Fibroblast of mammary gland (primary cell): ENCODE measurements at places on chromosomes 7 and 10.

GRCh38 chr7:50475340-50475739, 25.2 kb upstream of the FIGNL1 start:
- DNase-seq = no peak

GRCh38 chr10:60896033-60896432, 48.0 kb downstream of the RHOBTB1 start:
- DNase-seq = peak; percentile 9

- no peak for DNase-seq
These were observed 108.3 kb downstream of the NKX6-2 start for GRCh38 chr10:132677473-132678227.

DNA sequence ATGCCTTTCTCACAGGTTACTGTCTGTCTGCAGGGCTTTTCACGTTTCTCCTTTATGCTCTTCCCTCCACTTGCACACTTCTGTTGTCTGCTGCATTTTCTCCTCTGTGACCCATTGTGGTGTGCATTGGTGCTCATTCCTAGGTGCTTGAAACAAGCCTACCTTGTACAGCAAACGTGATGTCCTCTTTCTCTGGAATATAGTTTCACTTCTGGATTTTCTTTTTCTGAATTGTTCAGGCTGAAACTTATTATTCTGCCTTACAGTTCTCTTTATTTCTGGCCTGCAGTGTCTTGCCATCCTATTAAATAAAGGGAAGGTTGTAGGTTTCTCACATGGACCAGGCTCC, 128.8 kb upstream of the SAMD8 start:
- no peak for DNase-seq

- peak; percentile 64 for DNase-seq
These were observed 11.8 kb downstream of the ZAN start for GRCh38 chr7:100745184-100745583.

DNA sequence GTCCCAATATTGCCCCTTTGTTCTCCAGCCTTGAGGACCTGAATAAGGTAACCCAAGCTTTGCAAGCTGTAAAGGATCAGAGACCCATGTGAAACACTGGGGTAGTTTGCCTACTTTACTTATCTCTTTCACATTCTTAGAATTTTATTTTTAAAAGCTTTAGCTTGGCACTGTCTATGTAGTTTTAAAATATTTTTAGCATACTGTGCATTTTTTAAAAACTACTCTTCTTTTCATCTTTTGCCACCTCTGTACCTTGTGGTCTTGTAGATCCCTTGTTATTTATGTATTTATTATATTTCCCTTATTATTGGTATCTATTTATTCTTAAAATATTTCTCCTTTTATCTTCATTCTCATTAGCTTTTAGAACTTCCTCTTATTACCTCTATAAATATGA, 12.0 kb upstream of the PTPRZ1 start:
- DNase-seq = no peak

- peak; percentile 28 for DNase-seq
These were observed 479.8 kb upstream of the SEMA3A start for GRCh38 chr7:84674236-84674913.

DNA sequence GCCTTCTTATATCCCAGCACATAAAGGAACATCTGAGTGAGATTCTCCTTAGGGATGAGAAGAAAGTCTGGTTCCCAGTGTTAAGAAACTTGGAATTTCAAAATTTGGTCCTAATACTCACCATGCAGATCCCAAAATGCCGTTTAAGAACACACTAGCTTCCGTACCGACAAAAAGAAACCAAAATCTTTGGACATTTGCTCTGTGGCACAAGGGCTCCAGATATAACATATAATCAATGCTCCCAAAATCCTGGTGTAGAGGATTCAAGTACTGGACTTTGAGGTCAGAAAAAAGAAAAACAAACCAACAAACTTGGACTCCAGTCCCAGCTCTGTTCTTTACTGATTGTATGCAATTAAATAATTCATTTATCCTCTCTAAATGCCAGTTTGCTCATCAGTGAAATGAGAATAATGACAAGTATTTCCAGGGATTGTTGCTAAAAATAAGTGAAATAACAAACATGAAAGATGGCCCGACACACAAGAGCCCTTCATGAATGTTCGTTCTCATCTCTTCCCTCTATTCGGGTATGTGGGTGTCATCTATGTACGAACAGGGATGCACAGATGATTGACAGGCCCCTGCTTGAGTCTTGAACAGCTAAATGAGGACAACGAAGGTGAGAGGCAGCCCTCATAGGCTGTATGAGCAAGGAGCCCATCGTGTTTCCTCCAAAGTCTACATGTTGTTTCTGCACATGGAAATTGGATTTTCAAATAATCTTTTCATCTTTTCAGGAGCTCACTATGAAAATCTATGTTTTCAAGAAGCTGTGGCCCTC, 48.6 kb upstream of the NEBL start:
- no peak for DNase-seq

GRCh38 chr7:152338561-152338960, 97.2 kb downstream of the KMT2C start:
- peak; percentile 25 for DNase-seq

DNA sequence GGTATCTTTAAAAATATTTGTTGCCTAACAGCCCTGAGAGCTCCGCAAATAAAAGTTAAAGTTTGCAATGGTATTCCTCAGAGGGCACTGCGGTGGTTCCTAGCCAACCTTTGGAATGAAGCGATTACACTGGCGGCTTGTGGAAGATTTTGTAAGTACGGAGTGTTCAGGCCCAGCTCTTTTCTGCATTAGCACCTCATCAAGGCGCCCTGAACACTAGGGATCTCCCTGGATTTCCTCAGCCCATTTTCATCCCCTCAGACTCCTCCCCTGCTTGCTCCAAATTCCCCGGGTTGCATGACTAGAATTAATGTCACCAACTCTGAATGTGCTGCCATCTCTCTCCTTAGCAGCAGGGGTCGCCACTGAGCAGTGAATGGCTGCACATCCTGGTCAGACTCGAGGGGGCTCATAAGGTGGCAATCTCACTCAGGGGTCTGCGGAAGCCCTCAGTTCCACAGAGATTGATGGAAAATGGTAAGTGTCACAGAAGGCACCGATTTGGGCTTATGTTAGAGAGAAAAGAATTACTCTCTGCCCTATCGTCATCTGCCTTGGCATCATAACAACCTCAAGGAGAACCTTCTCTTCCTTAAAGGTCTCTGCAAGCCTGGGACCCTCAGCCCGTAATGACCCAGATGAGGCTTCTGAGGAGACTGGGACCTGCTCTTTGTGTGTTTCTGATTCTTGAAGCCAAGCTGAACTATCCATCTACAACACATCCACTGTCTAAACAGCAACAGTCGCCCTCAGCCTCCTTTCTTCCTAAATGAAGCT, 262.8 kb upstream of the AOAH start:
- peak; percentile 46 for DNase-seq

DNA sequence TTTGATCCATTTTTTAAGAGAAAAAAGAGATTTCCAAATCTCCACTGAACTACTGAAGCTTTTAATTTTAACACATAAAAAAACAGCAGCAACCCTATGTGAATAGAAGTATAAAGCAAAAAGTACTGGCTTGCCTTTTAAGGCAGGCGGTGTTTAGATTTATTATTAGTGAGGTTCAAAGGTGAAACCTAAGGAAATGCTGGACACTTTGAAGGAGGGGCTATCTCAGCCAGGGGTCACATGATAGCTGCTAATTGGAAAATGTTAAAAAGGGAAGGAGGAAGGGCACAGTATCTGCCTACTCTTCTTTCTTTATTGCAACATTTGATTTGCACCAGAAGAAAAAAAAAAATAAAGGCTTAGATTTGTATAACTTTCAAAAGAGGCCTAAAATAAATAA, 183.8 kb downstream of the SKAP2 start:
- no peak for DNase-seq

GRCh38 chr7:87517136-87517815, 41.8 kb upstream of the ABCB4 start:
- DNase-seq = peak; percentile 36

- no peak for DNase-seq
These were observed 71.2 kb downstream of the SHH start for GRCh38 chr7:155741082-155741481.

GRCh38 chr7:128809363-128809762, 17.6 kb downstream of the CCDC136 start:
- DNase-seq = no peak

DNA sequence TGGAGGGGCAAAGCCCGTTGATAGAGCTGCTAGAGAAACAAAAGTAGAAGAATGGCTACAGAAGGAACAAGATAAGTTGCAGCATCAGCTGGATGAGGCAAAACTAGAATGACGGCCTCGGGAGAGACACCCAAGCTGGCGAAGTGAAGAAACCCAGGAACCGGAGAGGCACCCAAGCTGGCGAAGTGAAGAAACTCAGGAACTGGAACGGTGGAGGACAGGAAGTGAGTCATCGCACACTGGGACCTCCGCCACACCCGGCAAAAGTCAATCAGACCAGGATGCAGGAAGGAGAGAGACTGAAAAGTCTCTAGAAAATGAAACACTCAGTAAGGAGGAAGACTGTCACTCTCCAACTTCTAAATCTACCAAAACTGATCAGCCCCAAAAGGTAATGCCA, 133.0 kb upstream of the NEBL start:
- peak; percentile 46 for DNase-seq

- DNase-seq = no peak
These were observed 90.4 kb downstream of the ETV1 start for GRCh38 chr7:13898957-13899670.

- peak; percentile 78 for DNase-seq
These were observed 126.5 kb downstream of the ZMIZ1 start for GRCh38 chr10:79195091-79195923.

GRCh38 chr10:29438271-29438670, 149.4 kb downstream of the LYZL1 start:
- DNase-seq = no peak

DNA sequence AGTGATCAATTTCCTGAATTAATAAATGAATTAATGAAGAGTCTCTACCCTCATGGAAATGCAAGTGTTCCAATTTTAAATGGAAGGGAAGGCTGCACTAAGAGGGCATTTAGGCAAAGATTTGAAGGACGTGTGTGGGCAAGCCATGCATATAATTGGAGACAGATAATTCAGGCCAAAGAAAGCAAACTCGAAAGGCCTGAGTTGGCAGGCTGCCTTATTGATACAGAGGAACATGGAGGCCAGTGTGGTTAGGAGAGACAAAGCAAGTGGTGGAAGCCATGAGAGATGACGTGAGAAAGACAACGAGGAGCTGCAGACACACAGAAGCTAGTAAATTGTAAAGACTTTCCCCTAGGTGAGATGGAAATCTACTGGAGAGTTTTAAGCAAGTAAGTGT, 15.4 kb upstream of the PCLO start:
- no peak for DNase-seq

GRCh38 chr7:50851451-50851850, 68.8 kb upstream of the GRB10 start:
- DNase-seq = peak; percentile 82

GRCh38 chr7:44145479-44145968, 4.4 kb upstream of the MYL7 start:
- DNase-seq = no peak

DNA sequence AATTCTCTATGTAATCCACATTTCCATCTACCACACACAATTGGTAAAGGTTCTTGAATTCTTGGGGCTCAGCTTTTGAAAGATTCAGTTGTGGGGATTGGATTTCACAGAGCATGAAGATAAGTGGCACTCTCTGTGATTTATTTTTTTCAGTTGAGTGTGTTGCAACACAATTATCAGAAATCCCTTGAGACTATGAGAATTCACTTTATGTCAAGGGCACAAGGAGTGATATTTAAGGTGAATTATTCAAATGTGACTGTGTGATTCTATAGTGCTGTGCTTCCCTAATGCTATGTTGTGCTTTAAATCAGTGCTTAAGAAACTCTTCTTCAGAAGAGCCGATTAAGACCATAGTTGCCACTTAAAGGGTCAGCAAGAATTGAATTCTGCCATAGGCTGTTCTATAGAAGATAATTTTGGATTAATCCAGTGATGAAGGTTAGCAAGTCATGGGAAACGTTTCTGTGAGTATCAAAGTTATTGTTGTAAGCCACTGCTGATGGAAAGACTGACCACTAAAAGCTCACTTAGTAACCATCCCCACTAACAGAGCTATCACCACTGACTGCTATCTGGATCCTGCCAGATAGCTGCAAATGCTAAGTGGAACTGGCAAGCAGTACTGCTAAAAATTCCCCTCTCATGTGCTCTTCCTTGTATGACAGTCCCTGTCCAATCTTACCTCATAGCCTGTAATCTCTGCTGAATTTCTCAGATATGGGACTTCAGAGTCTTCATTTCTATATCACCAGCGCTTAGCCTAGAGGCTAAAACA, 134.0 kb upstream of the SEMA3D start:
- DNase-seq = no peak

DNA sequence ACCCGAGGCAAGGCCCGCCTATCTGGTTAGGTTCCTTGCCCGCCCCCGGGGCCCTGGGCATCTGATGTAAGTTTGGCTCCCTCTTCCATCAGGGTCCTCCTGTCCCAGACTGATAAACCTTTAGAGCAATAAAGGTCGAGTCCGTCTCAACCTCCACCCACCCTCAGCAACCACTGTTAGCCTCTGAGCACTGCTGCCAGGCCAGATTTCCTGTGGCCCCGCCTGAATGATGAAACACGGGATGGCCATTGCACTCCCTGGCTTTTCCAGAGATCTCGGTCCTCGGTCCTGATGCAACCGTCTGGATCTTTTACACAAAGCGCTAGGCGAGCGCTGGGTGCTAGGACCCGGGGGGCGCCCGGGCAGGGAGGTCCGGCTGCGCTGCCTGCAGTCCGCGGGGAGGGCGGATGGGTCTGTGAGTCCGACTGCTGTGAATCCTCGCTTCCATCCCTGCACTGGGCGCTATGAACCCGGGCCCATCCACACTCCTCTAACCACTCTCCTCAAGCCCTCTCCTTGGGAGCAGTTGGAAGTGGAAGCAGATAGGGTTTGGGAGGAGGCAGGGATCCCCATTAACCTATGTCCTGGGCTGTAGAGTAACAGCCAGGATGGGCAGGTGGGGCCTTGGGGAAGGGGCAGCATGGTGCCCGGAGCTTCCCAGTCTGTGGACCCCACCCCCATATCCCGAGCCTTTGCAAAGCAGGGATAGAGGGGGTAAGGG, 875 bp upstream of the DDIT4 start:
- DNase-seq = peak; percentile 95

DNA sequence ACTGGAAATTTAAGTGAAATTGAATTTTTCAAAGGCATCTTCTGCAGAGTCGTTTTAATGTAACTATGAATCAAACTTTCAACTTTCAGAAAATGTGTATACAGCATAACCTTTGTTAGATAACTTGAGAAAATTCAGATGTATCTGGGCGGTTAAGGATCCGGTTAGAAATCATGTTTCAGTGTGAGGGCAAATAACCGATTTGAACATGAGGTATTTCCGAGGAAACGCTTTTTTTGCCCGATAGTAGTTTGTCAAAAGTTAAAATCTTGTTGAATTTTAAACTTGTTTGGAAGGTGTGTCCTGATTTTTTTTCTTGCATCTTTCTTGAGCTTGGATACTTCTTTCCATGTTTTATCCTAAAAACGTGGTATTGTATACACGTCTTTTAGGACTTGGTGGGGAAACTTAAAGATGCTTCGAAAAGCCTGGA, 1.3 kb upstream of the BMI1 start:
- DNase-seq = no peak

GRCh38 chr7:51326656-51327286, 10.2 kb upstream of the COBL start:
- no peak for DNase-seq

- no peak for DNase-seq
These were observed 45.1 kb downstream of the SLC25A40 start for GRCh38 chr7:87831097-87831496.

GRCh38 chr7:135317676-135318325, 84.2 kb downstream of the STRA8 start:
- DNase-seq = peak; percentile 55
